ENCODE measurements at places on chromosomes 6 and 20.

DNA sequence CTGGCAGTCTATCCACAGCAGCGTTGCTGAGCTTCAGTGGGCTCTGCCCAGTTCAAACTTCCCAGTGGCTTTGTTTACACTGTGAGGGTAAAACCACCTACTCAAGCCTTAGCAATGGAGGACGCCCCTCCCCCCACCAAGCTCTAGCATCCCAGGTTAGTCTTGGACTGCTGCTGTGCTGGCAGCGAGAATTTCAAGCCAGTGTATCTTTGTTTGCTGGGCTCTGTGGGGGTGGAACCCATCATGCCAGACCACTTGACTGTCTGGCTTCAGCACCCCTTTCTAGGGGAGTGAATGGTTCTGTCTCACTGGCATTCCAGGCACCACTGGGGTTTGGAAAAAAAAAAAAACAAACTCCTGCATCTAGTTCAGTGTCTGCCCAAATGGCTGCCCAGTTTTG lies 249.7 kb upstream of the SYNCRIP start:
- DNase-seq: no peak

- no peak for DNase-seq
These were observed 15.1 kb downstream of the TBC1D32 start for GRCh38 chr6:121319112-121319553.

DNA sequence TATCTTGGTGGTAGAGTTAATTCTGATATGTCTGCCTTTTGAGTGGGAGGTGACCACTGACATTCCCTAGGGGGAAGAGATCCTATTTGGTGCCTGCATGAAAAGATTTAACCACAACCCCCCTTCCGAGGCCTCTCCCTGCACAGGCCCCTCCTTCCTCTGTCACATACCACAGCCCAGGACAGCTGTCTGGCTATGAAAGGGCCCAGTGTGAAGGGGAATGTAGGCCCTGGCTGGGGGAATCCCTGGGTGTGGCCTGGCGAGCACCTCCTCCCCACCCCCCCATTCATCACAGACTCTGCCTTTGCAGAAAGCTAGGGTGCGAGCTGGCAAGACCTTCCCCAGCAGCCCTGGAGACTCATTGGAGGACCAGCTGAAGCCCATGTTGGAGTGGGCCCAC lies 27.4 kb upstream of the MAPRE1 start:
- no peak for DNase-seq

GRCh38 chr6:26249707-26249956 lies 115.4 kb upstream of the BTN3A2 start:
- no peak for DNase-seq

GRCh38 chr6:12628327-12628726 lies 88.2 kb upstream of the PHACTR1 start:
- no peak for DNase-seq

DNA sequence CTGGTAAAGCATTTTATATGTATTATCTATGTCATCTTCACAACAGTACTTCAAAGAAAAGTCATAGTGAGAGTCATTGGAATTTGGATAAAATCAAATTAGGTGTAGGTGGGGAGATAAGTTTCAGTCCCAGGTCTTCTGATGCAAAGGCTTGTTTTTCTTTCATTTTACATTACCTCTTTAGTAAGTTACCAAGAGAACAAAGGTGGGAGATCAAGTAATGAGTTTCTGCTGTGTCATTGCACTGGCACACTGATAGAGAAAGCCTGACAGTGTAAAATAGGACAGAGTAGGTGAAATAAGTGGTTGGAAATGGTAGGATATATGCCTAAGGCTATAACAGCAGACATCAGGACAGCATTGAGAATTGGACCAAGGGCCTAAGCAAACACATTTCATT lies 250.4 kb downstream of the NKAIN2 start:
- DNase-seq: no peak

- DNase-seq: no peak
These were observed 151.7 kb upstream of the HDDC2 start for GRCh38 chr6:125453516-125453915.

DNA sequence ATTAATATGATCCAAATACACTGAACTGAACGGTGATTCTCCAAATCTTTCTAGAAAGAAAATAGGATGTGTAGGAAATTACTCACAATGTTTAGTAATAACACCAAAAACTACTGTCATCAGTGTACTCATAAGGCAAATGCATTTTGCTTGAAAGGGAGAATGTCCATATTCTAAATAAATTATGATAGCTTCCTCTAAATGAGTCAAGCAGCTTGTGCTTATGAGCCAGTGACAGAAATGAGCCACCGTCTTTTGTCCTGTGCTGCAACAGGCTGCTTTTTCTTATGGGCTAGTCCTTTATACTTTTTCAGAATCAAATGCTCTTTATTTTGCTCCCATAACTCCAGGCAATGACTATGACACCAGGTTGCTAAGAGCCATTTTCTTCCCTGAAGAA lies 4.5 kb upstream of the ZNF451 start:
- DNase-seq: no peak

DNA sequence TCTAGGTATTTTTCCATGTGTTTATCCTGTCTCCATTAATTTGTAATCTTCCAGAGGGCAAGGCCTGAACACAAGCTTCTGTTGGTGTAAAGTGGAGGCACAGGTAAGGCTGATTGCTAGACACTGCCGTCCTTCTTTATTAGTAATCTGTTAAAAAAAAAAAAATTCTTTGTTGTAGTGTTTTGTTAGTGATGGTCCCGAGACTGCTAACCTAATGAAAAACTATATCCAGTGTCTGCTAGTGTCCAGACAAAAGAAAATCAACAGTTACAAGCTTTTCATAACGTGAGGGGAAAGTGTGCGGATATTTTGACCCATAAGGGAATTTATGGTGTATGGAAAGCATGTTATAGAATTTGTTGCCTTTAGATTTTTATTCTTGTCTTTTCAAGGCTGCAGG lies 4.2 kb upstream of the HIVEP1 start:
- DNase-seq: no peak

DNA sequence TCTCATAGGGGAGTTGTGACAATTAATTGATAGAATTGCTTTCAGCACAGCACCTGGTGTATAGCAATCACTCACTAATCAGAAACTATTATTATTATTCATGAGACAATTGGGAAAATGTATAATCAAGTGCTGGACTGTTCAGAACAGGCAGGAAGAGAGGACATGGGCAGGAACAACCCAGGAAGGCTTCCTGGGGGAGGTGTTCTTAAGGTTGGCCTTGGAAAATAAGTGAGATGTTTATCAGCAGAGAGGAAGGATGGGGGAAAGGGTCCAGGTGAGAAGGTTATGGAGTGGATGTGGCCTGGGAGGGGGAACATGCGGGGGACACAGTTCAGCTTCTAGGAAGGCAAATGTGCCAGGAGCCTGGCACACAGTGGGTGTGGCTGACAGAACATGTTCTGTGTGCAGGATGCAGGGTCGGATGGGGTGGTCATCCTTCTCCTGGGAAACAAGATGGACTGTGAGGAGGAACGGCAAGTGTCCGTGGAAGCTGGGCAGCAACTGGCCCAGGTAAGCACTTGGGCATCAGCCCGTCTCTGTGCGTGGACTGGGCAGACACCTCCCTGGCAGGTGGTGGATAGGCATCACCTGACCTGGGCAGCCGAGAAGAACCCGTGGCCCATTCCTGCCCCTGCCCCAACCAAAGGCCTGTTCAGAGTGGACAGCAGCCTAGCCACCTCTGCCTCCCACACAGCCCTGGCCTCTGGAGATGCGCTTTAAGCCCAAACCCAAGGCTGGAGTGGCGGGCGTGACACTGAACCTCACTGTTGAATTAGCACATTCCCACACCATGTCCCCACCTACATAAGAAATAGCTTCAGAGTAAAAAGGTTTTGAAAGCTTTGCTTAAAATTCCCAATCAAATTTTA lies 30.9 kb downstream of the RAB44 start:
- DNase-seq: no peak
